ENCODE measurements at places on chromosomes 2 and 18.

DNA sequence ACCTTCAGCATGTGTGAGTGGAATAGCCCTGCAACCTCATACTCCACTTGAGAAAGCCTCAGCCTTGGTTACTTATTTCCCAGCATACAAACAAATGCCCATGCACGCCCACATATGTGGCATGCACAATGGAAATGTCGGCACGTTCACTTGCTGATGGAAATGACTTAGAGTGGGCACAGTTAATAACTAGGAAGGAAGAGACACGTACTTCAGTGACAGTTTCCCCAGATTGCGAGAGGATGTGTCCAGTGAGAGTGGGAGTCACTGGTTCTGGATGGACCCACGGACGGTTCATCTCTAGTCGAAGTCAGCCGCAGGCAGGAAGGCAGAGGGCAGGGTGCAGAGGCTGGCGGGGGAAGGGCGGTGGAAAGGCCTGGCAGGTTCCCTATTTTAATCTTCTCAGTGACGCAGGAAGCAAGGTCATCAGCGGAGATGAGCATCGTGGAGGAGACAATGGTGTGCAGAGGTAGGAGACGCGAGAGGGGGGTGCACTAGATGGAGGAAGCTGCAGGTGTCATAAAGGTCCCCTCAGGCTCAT lies 350.7 kb upstream of the MYT1L start:
- DNase-seq = no peak

DNA sequence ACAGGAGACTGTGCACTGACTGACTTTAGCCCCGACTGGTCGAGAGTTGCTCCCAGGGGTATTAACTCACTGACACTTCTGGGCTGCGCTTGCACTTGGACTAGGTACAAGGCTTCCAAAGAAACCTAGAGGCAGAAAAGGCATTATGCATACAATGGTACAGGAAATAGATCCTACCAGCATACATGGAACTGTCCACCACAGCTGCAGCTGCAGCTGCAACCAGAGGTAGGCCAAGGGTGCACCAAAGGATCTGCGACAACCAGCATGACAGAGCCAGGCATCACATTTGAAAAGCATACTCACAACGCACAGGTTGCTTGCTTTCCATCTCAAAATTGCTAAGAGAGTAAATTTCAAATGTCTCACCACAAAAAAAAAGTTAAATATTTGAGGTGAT lies 22.6 kb upstream of the PGAP1 start:
- DNase-seq = no peak

GRCh38 chr2:43566461-43566729 lies 29.4 kb downstream of the THADA start:
- DNase-seq = no peak

DNA sequence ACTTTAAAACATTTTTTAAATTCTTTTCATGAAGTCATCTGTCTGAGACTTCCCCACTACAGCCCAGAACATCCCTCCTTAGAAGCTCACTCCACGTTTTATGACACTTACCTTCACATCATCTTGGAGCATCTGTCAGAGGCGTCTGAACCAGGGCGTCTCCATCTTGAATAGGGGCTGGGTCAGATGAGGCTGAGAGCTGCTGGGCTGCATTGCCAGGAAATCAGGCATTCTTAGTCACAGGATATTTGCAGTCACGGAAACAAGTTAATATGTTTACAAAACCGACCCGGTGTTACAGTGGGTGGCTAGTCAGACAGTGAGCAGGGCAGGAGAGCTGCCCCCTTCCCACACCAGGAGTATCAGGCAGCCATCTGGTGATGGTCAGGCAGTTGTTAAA lies 456.5 kb downstream of the FBXO15 start:
- no peak for DNase-seq

DNA sequence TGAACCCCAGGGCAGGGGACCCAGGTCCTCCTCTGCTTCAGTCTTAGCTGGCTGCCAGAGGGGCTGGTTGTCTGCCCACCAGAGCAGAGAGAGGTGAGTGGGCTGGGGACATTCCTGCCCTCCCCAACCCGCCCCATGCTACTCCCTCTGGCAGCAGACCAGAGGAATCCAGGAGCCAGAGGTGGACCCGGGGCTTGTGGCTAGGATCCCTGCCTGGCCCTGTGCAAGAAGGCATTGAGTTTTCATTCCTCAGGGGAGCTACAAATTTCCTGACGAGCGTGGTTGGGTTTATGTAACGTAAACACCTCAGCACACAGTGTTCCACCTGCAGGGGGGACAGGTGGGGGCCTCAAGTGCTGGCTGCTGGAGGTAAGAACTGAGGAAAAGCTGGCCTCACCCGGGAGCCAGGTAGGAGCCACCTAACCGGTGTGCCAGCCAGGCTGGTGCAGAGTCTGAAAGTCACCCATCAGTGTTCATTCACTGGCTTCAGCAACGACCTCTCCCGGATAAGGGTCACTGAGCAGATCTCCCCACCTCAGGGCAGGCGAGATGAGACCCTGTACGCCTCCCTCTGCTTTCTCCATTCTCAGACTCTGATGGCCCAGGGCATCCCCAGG lies 246.8 kb downstream of the DYSF start:
- no peak for DNase-seq

GRCh38 chr2:80568011-80568410 lies 263.5 kb upstream of the LRRTM1 start:
- DNase-seq = no peak

- DNase-seq = no peak
These were observed 69.7 kb downstream of the FHOD3 start for GRCh38 chr18:36366994-36367839.

DNA sequence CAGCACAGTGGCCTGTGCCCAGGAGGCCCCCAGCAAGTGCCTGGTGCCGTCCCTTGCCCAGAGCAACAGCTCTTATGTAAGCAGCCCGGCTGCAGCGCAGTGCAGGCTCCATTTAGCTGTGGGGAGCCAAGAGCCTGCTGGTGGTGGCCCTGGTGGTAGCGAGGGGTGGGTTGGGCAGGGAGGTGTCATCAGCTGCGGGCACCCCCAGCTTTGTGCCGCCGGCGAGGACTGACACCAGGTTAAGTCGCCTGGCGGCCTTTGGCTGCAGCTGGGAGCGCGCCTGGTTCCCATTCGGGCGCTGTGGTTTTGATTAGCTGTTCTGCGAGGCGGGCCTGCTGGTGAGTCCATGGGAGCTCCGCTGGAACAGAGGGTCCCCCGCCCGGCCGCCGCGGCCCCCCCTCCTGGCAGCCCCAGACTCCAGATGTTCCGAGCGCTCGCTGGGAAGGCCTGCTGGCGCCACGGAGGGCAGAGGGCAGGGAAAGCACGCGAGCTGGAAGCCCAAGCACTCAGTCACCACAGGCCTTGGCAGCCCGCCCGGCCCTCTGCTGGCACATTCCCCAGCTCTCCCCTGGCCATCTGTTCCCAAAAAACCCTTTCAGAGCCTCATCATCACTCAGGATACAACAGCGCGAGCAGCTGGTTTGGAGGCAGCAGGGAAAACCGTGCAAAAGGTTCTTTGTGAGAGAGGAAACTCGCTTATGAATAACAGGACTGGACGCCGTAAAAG lies 18.4 kb downstream of the ATOH8 start:
- no peak for DNase-seq

DNA sequence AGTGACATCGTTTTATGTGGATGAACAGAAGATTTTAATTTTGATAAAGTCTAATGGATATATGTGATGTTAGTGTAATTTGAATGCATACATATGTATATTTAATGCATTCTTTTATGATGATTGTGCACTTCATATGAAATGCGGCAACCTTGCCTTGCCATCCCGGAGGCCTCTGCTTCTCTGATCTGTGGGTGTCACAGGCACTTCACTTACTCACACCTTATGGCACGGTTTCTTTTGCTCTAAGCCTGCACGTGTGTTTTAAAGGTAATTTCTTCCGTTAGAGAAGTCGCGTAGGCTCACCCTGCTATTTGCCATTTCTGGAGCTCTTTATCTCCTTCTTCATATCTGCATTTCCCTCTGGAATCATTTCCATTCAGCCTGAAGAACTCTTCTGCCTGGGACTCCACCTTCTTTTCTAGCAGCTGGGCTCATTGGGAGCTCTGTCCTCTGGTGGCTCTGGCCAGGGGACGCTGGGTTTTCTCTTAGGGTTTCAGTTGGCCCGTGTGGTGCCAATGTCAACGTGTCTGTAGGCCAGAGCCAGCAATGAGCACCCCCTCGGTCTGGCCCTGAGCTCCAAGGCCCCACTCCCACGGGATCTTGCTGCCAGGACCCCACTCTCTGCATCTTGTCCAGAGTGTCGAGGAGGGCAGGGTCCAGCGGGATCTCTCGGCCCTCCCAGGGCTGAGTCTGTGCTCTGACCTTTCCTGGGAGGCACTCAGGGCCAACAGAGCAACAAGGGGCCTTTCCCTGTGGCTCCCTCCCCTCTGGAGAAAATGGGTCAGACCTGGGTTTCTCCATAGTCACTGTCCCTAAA lies 97.3 kb downstream of the RTP5 start:
- no peak for DNase-seq

GRCh38 chr2:220703279-220703678 lies 868.8 kb downstream of the EPHA4 start:
- no peak for DNase-seq

DNA sequence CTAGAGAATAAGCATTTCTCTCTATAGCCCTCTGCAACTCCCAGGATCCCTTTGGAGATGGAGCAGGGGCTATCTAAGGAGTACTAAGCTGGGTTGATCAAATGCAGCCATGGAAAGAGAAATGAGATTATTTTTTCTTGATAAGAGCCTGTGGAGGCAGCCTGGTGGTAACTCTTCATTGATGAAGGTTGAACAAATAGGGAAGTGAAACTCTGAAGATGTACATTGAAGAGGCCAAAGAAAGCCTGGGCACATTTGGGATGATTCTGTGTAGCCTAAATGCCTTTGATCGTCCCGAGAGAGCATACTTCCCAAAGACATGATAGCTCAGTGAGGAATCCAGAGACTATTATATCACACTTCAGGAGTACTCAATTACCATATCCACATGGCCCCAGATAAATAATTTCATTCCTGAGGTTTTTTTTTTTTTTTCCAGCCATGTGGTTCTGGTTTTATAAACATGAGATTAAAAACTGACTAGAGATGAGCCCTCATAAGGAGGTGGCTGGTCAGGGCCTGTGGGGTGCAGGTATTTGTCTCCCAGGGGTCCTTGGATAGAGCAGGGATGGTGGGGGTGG lies 192.5 kb downstream of the TPGS2 start:
- no peak for DNase-seq

DNA sequence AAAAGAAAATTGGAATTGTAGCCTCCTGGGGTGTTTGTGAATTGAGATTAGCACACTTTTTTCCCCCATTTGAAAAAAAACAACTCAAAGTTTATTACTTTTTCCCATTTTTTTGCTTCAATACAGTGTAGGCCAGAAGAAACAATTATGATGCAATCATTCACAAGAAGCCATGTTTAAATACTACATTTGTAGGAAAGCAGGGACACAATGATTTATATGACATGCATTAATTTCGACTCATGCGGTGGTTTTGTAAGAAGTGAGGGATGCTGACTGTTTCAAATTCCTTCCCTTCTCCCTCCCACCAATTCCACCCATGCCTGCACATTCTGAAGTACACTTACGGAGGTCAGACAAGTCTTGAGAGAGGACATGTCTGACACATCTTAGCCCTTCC lies 774.2 kb upstream of the FSHR start:
- no peak for DNase-seq

GRCh38 chr2:134410831-134411231 lies 157.0 kb downstream of the MGAT5 start:
- DNase-seq = no peak

GRCh38 chr2:222304737-222305515 lies 6.1 kb upstream of the PAX3 start:
- DNase-seq = no peak

GRCh38 chr2:5666798-5667197 lies 25.4 kb upstream of the SOX11 start:
- no peak for DNase-seq

- no peak for DNase-seq
These were observed 215.9 kb downstream of the SEPTIN10 start for GRCh38 chr2:109397893-109398292.

DNA sequence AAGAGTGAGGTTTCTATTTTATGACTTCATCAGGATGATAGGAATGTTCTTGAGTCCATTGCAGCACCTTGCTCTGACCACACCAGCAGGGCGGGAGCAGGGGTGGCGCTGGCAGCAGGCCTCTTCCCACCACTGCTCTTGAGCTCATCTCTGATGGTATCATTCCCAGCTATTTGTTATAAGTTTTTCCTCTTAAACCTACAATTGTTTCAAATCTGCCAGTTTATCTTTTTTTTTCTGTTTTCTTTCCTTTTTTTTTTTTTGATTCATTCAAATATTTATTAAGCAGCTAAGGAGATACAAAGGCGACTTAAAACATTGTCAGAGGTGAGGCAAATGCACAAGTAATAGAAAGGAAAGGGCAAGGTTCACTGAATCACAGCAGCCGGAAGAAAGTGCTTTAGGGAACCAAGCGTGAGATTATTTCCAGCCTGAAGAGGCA lies 28.7 kb downstream of the NIFK start:
- DNase-seq = no peak

- no peak for DNase-seq
These were observed 231.2 kb downstream of the TCF4 start for GRCh38 chr18:55356815-55357214.

DNA sequence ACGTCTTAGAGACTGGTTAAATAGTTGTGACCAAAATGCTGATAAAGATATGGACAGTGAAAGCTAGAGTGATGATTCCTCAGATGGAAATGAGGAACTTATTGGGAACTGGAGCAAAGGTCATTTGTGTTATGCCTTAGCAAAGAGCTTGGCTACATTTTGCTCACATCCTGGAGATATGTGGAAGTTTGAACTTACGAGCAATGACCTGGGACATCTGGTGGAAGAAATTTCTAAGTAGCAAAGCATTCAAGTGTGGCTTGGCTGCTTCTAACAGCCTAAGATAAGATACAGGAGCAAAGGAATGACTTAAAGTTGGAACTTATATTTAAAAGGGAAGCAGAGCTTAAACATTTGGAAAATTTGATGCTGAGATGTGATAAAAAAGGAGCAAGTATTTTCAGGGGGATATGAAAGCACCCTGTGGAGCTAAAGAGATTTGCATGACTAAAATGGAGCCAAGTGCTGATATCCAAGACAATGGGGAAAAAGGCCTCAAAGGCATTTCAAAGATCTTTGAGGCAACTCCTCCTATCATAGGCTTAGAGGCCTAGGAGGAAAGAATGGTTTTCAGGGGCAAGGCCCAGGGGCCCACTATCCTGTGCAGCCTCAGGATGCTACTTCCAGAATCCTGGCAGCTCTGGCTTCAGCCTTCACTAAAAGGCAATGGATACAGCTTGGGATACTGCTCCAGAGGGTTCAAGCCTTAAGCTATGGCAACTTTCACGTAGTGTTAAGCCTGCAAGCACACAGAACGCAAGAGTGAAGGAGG lies 124.1 kb upstream of the KLHL14 start:
- no peak for DNase-seq

DNA sequence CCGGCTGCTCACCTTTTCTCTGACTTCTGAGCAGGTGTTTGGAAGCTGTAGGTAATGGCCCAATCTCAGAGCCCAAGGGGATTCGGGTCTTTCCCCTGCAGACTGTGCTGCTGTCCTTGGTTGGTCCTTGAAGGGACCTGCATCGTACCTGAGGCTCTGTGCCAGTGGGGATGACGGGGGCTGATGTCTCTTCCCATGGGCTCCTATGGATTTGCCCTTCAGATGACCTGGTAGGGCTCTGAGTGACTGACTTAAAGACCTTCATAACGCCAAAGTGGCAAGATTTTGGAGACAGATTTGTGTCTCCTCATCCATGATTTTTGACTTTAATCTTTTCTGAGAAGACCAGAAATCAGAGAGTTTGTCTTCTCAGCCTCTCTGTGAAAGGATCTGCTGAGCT lies 166.1 kb downstream of the FAM210A start:
- no peak for DNase-seq
